ENCODE measurements at places on chromosomes 13 and 19.

DNA sequence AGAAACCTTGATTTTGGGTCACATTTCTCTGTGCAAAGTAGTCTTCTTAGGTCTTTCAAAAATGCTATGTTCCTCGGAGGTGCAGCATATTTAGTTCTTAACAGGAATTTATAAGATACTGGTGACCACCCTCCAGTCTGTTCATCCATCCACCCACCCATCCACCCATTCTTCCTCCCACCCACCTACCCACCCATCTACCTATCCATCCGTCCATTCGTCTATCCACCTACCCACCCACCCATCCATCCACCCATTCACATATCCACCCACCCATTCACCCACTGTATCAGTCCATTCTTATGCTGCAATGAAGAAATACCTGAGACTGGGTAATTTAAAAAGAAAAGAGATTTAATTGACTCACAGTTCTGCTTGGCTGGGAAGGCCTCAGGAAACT is 74.9 kb downstream of the KCTD15 start:
- DNase-seq = no peak

DNA sequence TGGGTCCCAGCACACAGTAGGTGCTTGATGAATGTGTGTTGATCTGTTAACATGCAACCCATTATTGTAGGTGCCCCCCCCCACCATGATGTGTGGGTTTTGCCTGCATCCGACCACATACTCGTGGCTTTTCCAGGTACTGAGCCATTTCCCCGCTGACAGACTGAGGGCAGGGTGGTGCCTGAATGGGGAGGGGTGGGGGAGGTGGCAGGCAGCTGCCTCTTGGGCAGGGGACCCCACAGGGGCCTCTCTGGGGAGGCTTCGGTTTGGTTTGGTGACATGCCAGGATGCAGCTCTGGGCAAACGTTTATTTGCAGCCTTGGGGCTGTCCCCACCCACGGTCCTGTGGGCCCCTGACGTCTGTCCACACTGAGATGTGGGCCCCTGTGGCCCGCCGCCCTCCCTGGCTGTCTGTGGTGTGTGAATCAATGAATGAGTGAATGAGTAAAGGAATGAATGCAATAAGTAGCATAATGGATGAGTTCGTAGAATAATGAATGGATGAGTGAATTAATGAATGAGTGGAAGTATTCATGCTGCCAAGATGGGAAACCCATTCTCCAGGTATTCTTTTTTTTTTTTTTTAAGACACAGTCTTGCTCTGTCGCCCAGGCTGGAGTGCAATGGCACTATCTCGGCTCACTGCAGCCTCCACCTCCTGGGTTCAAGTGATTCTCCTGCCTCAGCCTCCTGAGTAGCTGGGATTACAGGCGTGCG is 9.0 kb upstream of the JUND start:
- no peak for DNase-seq

DNA sequence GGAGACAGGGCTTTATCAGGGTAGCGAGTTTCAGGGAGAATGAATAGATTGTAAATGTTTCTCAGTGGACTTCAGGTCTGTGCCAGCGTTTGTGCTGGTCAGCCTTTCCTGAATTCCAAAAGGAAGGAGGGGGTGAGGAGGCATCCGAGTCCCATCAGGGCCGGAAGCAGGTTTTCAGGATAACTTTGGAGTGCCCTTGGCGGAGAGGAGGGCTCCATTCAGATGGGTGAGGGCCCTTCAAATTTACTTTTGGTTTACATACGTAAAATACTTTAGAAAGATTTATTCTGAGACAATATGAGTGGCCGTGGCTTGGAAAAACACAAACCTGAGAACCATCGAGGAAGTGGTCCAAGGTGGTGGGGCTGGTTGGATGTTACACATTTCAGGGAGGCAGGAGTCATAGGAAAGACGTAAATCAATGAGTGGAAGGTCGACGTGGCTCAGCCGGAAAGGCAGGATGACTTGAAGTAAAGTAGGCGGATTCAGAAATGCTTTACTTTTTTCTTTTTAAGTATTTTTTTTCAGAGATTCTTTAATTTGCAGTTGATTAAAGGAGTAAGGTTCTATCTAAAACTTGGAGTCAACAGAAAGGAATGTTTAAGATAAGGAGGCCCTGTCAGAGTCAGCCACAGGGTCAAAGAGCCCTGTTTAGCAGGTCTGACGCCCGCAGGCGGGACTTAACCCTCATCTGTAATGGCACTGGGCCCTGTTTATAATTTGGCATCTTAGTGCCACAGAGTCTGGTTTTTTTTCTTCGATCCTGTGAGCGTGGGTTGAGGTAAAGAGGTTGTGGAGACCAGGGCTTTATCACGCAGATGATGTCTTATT is 32.8 kb downstream of the ATP11A start:
- no peak for DNase-seq

GRCh38 chr19:34661357-34661756 is 15.6 kb downstream of the SCGB2B2 start:
- DNase-seq = no peak

DNA sequence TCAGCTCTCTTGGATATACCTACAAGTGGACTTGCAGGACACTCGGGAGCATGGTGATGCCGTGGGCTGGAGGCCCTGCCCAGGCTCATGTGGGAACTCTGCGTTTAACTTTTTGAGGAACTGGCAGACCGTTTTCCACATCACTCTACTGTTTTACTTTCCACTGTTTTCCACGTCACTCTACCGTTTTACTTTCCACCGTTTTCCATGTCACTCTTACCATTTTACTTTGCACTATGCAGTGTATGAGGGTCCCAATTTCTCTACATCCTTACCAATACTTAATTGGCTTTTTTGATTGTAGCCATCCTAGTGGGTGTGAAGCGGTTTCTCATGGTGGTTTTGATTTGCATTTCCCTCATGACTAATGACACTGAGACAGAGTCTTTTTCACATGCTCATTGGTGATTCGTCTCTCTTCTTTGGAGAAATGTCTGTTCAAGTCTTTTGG is 40.5 kb downstream of the GATAD2A start:
- DNase-seq = no peak

- DNase-seq = no peak
These were observed 512.2 kb downstream of the LMO7 start for GRCh38 chr13:76148374-76148773.

GRCh38 chr19:16153582-16154336 is 10.3 kb downstream of the HSH2D start:
- DNase-seq = no peak

GRCh38 chr19:32220951-32221350 is 124.5 kb upstream of the ZNF507 start:
- no peak for DNase-seq

GRCh38 chr19:10686661-10687517 is 14.3 kb upstream of the QTRT1 start:
- DNase-seq = no peak

GRCh38 chr13:39496506-39496905 is 106.5 kb downstream of the LHFPL6 start:
- DNase-seq = no peak

- no peak for DNase-seq
These were observed 60.1 kb downstream of the DCT start for GRCh38 chr13:94419304-94419924.

DNA sequence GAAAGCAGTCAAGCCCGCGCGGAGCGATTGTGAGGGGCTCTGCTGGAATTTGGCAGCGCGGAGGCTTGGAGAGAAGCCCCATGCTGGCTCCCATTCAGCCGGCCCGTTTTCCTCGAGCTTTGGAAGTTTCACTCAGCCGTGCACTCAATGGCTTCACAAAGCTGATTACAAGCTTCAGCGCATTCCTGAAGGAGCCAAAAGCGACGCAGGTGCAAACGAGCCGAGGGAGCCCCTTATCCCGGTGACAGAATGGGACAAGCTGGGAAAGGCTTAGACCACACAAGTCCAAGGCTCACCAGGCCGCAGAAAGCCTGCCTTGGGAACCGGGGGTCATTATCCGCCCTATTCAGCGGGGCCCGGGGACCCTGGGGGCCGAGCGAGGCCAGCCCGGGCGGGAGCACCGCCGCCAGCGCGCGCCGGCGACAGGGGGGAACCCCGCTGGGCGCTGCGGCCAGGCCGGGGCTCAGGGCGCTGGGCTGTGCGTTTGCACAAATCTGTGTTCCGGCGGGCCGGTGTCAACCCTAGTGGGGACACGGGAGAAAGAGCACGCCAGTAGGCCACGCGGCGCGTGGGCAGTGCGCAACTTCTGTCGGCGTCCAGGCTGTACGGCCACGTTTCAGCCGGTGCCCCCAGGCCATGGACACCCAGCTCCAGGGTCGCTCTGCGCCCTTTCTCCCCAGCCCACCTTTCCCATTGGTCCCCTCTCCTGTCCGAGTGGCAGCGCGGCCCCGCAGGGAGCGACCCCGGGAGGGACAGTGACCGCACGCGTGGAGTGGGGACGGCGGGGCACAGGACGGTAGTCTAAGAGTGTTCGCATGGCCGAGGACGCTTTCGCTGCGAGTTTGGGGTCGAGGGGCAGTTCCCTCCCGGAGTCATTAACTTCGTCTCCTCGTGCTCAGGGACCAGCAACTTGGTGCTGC is 37.3 kb downstream of the SOX1 start:
- no peak for DNase-seq

DNA sequence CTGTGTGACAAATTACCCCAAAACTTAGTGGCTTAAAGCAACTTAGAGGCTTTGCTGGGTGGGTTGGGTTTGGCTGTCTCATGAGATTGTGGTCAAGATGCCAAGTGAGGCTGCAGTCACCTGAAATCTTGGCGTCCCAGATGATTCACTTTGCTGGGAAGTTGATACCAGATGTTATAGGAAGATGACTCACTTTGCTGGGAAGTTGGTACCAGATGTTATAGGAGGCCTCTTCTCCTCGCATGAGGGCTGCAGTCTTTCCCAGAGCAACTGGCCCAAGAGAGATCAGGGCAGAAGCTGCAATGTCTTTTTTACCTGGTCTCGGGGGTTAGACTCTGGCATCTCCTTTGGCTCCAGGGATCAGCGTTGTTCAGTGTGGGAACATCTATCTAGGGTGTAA is 16.8 kb downstream of the TEX29 start:
- DNase-seq = no peak

DNA sequence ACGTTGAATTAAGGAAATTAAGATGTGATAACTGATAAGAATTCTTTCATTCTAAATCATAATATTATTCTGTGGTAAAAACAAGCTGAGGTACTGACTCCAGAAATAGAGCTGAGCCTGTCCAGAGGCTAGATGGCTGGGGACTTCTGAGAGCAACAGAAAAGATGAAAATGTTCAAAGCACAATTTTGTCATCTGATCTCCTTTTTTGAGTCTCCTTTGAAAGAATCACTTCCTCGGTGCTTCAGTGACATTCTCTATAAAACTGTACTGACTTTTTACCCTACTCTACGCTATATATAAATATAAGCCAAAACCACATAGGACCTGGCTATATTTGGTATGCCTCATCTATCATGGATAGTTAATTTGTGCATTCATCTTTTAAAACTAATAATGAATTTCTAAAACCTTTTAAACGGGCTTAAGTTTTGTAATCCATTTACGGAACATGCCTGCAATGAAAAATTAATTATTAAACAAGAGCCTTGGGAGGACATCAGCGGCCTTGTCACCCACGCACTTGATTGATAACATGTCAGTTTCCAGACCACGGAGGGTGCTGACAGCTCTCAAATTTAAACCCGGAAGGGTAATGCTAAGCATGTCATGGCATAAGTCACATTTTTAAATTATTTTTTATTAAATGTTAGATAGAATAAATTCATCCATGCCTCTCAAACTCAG is 235.5 kb downstream of the PCDH9 start:
- DNase-seq = no peak

- DNase-seq = no peak
These were observed 7.2 kb downstream of the PPP1R37 start for GRCh38 chr19:45100201-45100600.

- DNase-seq = no peak
These were observed 3.0 kb downstream of the GAS6 start for GRCh38 chr13:113860665-113861432.

DNA sequence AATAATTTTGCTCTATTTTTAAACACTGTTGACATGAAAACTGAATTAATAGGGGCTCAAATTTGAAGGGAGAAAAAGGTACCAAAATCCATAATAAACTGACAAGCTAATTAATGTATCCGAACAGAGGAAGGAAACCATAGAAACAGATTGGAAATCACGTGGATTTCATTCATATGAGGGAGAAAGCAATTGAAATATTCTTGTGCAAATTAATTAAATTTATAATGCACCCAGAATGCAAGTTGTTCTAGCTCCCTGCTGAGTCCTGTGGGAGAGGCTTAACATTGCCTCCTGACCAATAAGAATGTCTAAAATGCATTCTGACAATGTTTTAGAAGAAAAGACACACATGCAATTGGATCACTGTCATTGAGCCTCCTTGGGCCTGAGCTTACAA is 17.7 kb upstream of the SERPINE3 start:
- DNase-seq = no peak

DNA sequence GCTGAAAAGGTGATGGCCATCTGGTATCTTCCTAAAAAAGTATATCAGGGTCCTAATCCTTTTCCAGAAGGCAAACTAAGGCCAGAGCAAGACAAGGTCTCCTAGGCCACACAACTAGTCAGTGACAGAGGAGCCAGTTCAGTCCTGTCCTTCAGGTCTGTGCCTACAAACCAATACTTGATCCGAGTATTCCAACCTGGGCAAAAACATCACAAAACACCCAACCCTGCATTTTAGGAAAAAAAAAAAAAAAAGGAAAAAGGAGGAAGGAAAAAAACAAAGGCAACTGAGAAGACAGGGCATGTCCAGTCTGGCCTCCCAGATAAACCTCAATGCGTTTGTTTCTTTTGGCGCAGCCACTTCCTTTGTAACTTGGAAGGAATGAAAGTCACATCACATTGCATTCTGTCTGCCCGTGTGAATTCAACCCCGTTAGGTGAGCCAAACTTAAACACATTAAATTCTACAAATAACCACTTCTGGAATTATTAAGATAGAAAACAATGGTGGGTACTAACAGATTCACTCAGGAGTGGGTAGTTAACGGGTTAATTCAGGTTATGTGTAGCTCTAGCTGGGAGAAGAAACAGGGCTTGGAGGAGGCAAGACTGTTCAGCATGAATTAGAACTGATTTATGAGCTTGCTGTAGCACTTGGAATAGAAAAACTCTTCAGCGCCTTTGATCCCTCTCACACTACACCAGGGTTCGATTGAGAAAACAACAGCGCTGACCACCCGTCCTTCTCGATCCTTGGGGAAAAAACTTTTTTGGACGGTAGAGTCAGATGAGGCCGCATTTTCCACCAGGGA is 43.0 kb upstream of the HNRNPA1L2 start:
- DNase-seq = no peak

DNA sequence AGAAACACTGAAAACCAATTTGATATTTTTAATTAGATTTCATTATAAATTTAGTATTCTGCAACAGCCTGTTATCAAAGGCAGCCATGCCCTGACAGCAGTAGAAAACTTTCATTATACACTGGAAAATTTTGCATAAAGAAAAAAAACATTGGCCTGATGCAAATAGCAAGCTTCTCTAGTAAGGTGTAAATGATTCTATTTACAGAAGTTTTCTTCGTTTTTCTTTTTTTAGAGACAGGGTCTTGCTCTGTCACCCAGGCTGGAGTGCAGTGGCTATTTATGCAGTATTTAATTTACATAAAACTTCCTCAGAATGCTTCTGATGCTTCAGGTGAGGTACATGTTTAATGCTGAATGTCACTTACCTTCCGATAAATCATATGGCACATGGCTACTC is 67.0 kb downstream of the ABCC4 start:
- DNase-seq = no peak

GRCh38 chr19:29013325-29013724 is 199.6 kb downstream of the UQCRFS1 start:
- DNase-seq = no peak
